Activated CD4-positive, alpha-beta T cell treated with anti-CD3 and anti-CD28 coated beads for 24 hours (primary cell): ENCODE measurements at places on chromosomes 1 and 21.

GRCh38 chr21:17784604-17785402 is 34.4 kb downstream of the C21orf91 start:
- peak; percentile 28 for DNase-seq

- no peak for DNase-seq
Measured at GRCh38 chr1:223011505-223011856, 131.6 kb downstream of the TLR5 start.

DNA sequence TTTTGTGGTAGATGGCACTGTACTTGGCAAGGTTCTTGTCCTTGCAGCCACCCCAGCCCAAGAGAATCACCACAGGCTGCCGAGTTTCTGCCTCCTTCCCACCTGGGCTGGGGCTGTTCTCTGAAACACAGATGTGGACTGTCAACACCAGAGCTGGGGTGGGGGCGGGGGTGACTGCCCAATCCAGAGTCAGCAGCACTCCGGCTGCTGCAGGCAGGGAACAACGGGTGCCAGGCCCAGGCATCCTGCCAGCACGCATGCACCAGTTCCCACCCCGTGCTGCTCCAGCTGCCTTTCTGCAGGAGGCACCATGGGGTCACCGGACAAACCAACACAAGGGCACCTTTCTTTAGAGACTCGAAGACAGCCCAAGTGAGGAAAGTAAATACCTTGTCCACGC is 14.1 kb downstream of the TMEM53 start:
- DNase-seq: no peak

- DNase-seq: no peak
Measured at GRCh38 chr1:151860504-151861187, 7.1 kb upstream of the THEM5 start.

DNA sequence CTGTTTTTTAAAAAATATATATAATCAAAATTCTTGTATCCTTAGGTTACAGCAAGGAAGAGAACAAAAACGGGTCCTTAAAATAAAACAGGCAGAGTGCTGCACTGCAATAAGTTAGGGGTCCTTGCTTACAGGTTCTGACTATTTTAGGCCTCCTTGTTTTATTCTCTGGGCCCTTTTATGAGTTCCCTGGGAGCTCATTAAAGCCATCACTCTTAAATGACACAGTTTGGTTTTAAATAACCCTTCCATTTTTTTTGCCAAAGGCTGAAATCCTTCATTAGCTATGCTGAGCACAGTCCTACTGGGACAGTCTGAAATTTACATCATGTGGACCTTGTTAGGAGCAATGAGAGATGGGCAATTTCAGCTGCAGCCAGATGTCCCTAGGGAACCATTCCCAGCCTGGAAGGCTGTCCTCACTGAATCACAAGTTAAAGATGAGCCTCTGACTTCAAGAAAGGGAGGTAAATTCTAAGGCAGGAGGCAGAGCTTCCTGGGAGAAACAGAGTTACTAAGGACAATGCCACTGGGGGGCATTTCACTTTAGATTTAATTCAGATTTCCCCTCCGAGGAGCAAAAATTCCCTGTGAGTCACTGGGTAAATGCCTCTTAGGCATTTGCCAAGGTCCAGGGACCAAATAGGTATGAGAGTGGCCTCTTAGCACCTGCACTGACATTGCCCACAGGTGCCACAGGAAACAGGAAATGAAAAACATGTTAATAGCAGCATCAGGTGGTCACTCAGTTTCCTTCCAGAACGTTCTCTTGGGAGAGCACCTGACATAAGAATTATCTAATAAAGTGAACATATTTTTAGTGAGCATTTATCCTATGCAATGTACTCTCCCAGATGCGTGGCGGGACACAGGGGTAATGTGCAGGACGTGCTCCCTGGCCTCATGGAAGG is 3.8 kb upstream of the MUL1 start:
- no peak for DNase-seq

GRCh38 chr1:54378874-54379554 is 27.2 kb downstream of the SSBP3 start:
- no peak for DNase-seq

DNA sequence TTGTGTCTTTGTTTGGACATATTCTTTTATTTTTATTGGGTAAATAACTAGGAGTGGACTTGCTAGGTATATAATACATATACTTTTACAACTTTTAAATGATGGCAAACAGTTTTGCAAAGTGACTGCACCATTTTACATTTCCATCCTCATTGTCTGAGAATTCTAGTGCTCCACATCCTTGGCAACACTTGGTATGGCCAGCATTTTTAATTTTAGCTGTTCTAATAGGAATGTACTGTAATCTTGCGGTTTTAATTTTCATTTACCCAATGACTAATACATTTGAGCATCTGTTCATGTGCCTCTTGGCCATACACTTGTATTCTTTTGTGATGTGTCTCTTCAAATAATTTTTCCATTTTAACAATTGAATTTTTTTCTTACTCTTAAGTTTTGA is 37.0 kb upstream of the ATP6V1G3 start:
- DNase-seq: no peak

DNA sequence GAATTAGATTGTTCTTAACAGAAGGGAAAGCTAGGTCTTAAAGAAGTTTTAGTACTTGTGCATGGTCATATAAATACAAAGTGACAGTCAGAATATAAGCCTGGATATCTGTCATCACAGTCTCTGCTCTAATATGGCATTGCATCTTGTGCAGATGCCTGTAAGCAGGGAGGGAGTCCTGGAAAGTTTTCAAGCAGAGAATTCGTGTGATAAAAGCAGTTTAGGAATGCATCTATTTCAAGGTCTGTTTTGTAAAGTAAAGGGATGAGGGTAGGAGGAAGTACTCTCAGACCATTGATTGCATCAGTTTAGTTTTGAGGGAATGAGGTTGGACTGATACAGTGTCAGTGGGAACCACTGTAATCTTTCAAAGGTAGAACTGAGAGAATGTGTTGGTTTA is 30.6 kb downstream of the IARS2 start:
- DNase-seq: no peak

GRCh38 chr1:231420299-231420958 is 1.7 kb downstream of the EGLN1 start:
- no peak for DNase-seq

DNA sequence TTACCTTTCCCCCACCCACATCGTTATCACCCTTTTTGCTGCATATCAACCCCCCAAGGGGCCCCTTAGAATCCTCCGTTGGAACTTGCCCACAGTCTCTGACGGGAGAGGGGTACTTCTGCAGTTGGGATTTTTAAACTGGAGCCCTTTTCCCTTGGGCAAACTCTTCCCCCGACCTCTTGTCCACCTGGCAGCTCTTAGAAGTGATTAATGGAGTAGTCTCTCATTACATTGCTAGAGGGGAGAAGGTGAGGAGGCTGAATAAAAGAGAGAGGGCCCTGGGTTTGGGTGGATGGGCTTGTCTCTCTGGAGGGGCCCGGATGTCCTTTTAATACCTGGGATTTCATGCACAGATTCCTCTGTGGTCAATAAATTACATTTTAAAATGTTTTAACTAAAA is 27.2 kb upstream of the TSPAN2 start:
- DNase-seq: no peak

DNA sequence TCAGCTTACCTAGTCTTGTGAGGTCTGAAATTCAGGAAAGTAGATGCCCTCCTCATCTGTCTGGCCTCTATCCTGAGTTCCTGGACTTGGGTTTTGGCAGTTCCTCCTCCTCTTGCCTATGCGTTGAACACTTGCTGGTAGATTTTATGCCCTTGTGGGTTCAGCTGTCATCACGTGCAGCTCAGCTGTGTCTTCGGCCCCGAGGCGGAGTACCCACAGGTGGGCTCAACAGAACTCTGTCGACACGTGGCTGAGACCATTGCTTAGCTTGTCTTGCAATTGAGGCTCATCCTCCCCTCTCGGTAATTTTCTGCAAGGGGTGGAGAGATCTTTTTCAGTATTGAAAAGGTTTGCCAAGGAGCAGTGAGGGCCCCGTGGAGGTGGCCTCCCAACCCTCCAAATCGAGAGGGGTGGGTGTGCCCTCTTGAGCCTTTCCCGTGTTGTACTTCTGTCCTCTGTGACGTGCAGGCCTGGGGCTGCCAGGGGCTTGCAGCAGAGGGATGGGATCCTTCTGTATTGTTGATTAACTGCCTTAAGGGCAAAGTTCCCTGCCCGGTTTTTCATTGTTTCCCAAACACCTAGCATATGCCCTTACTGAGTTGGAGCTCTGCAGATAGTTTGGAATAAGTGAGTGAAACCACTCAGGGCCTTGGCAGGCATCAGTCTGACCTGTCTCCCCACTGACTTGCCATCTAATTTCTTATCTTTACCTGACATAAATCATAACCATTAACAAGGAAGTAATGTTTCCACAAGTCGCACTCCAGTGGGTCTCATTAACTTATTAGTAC is 2.9 kb downstream of the CENPS start:
- DNase-seq: no peak

DNA sequence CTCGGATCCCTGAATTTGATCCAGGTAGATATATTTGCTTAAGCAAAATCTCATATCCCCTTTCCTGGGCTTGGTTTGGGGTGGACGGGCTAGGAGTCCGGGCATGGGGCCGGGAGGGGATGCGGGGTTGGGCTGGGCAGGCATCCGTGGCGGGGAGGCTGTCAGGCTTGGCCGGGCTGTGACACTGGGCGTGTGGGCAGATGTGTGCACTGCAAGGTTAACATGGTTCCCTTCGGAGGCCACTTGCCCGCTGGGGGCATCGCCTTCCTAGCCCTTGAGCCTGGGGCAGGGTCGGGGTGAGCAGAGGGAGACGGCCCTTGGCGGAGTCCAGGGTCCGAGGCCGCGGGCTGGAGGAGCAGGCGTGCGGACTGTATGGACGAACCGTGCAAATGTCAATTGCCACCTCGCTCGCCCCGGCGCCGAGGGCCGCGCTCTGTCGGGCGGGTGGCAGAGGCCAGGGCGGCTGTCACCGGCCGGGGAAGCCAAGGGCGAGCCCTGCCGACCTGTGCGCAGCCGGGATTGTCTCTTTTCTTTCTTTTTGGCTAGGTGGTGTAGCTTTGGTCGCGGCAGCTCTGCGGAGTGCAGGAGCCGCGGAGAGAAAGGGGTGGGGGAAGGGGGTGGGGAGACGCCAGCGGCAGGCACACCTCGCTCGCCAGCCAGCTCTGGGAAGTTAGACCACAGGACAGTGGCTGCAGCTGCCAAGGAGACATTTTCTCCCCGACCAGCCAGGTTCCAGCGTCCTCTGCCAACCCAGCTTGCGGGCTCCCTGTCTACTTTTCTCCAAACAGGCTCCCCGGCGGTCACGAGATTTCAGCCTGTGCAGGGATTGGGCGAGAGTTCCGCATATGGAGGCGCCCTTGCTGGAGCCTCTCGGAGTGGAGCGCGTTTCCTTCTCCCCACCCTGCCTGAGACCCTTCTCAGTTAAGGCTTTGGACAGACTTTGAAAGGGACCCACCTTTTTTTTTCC is 1.3 kb downstream of the RCOR3 start:
- peak; percentile 41 for DNase-seq

DNA sequence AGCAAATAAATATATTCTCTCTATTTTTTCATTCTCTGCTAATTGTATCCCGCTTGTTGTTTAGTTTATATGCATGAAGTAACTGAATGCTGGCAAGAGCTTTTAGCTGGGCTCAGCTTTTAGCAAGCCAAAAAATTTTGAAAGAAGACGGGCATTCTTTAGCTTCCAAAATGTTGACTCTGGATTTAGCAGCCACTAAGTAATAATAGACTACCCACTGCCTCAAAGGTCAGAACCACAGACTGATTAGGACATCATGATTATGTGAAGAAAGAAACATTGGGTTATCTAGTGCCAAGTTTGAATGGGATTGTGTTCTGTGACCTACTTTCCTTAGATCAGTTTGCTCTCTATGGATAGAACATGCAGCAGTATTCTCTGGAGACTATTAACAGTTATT is 80.3 kb upstream of the DPH5 start:
- DNase-seq: no peak

DNA sequence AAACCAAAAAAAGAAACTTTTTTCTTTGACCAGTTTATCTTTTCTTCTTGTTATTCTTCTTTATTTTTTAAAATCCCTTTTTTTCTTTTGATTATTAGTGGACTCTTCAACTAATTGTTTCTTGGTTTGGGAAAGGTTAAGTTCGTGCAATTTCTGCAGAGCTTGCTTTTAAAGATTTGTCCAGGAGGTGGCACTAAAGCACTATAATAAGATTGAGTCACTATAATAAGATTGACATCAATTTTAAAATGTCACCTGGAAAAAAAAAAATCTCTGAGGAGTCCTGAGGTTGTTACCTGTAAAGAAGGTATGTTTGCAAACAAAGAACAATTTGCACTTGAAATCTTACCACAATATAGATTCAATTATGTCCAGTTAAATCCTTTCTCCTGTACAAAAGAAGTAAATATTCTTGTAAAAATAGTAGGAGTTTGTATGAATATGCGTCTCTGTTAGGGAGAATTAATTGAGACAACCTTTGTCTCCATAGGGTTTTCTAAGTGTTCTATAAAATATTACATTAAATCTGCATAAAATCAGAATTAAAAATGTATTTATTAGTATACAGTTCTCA is 166.7 kb downstream of the ADGRL4 start:
- DNase-seq: peak; percentile 32

- DNase-seq: no peak
Measured at GRCh38 chr21:29638138-29638537, 301.7 kb downstream of the GRIK1 start.

DNA sequence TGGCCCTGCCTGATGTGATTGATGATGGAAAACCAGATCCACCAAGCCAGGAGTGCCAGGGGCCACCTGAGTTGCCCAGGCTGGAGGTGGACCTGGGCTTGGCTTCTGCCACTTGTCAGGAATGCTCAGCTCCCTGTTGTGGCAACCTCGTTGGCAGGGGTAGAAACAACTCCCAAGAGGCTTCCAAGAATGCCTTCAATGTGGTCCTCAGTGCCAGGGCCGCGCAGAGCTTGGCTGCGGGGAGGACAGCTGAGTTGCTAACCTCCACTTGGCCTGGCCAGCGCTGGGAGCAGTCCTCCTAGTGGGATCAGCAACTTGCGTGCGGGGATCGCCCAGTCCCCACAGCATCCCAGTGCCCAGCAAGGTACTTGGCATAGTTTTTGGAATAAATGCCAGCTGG is 9.0 kb downstream of the MYOM3 start:
- DNase-seq: no peak

GRCh38 chr1:54572542-54572850 is 24.5 kb downstream of the ACOT11 start:
- DNase-seq: no peak

DNA sequence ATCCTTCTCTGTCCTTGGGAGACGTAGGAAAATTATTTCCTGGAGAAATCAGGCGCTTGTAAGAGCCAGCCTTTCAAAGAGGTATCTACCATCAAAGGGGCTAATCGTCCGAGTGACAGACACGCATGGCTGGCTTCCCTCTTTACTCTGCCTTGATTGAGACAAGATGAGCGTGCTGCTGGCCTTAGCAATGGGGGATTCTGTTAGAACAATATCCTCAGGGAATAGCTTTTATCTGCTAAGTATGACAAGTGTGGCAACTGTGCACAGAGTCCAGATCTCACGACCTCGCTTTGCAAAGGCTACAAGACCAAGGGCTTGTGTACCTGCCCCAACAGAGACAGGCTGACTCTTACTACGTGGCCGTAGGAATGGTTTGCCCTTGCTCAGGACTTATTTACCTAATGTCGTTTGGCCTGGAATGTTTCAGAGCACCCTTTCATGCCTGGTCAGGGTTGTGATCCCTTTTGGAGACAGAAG is 417.1 kb downstream of the KIF26B start:
- no peak for DNase-seq

- no peak for DNase-seq
Measured at GRCh38 chr1:54227891-54228310, 27.9 kb downstream of the MRPL37 start.

- DNase-seq: no peak
Measured at GRCh38 chr1:178371235-178371634, 125.5 kb downstream of the CLEC20A start.

GRCh38 chr1:182080040-182080439 is 18.5 kb upstream of the ZNF648 start:
- DNase-seq: no peak
